Panc1 (cell line): ENCODE measurements at places on chromosomes 7 and 10. TPM values are rescaled to one million over a fixed set of nuclear protein-coding genes. Genes with fewer than 3 reads are reported as not detected.

GRCh38 chr10:71424496-71425194, 27.9 kb downstream of the CDH23 start:
- DNase-seq: no peak
- H3K27ac ChIP-seq: no peak overlapping the region
- H3K4me3 ChIP-seq: no peak overlapping the region
- no peaks in the 10 kb centered on the region for H3K36me3 ChIP-seq

- H3K36me3 ChIP-seq: no peaks in the 10 kb centered on the region
- peaks cover 3% of the 10 kb centered on the region; the same call in 1 of the 2 replicates for H3K27me3 ChIP-seq
- no peak for DNase-seq
- H3K27ac ChIP-seq: no peak overlapping the region
These were observed 51.3 kb upstream of the GPR26 start for GRCh38 chr10:123614888-123615287.

GRID2IP gene
- total RNA-seq: 0.13 TPM

GRCh38 chr10:91299999-91300575, 79.6 kb downstream of the PCGF5 start:
- no peaks in the 10 kb centered on the region; the same call in 1 of the 2 replicates for H3K4me1 ChIP-seq
- no peak overlapping the region for H3K27ac ChIP-seq
- no peak overlapping the region for H3K4me3 ChIP-seq
- DNase-seq: no peak
